A549 treated with RU486 at 1 μM for 4 hours (cell line): ENCODE measurements at places on chromosomes 16 and 17. TPM values are rescaled to one million over a fixed set of nuclear protein-coding genes. Genes with fewer than 3 reads are reported as not detected.

SOX8 gene
- total RNA-seq: 1.5 to 2.6 TPM (median 1.8 TPM) in 5 replicates

FBXW10B gene
- 2.2 to 4.3 TPM (median 3.1 TPM) in 5 replicates for total RNA-seq

TMC8 gene
- 0.18 to 0.43 TPM (median 0.29 TPM) in 5 replicates for total RNA-seq

NRN1L gene
- total RNA-seq: not detected in 5 replicates

NPIPA7 gene
- 7.0 to 17.9 TPM (median 8.3 TPM) in 5 replicates for total RNA-seq

CFAP119 gene
- 6.2 to 9.6 TPM (median 6.7 TPM) in 5 replicates for total RNA-seq

CTRB2 gene
- total RNA-seq: not detected in 5 replicates

PSMD11 gene
- 176 to 265 TPM (median 210 TPM) in 5 replicates for total RNA-seq
